ENCODE measurements at places on chromosomes 16 and 17.

DNA sequence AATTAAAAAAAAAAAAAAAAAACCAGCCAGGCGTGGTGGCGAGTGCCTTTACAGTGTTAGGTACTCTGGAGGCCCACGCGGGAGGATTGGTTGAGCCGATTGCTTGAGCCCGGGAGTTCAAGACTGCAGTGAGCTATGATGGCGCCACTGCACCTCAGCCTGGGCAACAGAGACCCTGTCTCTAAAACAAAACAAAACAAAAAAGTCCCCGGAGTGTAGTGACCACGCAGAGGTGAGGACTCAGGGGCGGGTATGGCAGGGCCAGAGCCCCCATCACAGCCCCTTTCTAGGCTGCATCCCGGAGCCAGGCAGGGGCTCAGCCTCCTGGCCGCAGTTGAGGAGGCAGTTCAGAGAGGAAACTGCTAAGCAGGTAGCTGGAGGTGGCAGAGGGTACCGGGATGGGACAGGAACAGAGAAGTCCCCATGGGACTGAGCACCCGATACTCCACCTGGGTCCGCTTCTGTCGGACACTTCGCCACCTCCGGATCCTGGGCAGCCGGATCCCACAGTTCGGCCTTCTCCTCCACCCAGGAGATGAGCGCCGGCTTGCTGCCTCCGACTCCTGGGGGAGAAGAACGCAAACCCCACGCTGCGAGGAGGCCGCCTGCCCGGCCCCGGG, 800 bp downstream of the ZNF747 start:
- DNase-seq, result no peak

DNA sequence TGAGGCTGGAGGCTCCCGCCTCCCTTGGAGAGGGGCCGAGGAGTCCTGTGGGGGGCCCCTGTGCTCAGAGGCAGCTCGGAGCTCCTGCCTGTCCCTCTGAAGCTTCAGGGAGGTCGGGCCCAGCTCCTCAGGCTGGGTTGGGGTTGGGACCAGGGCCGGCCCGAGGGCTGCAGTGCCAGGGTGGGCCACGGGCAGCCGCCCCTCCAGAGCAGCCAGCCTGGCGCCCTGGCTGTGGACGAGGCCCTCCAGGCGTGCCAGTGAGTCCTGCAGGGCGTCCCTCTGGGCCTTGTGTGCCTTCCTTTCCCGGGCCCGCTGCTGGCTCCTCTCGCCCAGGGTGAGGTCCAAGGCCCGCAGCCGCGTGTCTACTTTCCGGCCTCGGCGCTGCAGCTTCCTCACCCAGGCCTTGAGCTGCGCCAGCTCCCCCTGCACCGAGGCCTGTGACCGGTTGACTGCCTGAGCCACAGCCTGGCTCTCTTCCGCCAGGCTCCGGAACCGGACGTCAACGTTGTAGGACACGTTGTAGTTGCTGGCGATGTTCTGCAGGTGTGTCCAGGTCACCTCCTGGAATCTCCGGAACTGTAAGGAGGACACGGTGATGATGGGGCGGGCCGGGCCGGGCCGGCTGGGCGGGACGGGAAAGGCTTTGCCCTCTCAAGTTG, 1.2 kb downstream of the PTX4 start:
- DNase-seq, result no peak

GRCh38 chr17:20961586-20961985, 81.2 kb downstream of the USP22 start:
- DNase-seq, result no peak

- no peak for DNase-seq
These were observed 1.5 kb downstream of the PLA2G15 start for GRCh38 chr16:68246666-68247065.

DNA sequence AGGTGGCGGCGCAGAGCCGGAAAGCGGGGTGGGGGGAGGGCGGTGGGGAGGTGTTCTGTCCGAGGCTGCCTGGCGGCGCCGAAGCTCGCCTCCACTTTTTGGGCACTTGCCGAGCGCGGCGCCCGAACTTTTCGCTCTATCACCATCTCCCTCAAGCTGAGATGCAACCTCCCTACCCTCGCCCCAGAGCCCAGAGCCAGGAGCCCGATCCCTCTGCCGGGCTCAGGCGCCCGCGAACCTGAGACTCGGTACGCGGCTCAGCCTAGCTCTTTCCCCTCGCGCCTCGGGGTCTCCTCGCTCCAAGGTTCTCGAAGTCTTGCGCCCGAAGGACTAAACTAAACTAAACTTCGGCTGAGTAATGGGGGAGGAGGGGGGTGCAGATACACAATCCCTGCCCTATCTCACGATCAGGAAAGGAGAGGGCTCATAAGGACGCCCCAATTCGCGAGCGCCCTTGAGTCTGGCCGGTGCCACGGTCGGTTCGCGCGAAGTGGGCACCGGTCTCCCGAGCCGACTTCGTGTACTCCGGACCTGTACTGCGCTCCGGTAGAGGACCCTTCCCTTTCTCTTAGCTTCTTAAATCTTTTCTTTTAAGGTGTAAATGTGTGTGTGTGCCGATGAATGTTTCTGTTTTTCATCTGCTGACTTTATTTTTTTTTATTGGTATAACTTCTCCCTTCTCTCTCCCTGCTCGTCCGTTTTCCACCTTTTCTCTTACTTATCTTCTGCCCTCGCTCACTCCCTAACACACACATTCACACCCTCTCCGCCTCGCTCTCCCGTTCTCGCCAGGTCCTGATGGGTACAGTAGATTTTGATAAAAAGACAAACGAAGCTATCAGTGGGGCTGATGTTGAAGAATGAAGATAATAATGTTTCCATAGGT, 1.9 kb upstream of the SALL1 start:
- DNase-seq, result no peak

GRCh38 chr17:59254742-59255141, 34.4 kb downstream of the GDPD1 start:
- DNase-seq, result no peak

DNA sequence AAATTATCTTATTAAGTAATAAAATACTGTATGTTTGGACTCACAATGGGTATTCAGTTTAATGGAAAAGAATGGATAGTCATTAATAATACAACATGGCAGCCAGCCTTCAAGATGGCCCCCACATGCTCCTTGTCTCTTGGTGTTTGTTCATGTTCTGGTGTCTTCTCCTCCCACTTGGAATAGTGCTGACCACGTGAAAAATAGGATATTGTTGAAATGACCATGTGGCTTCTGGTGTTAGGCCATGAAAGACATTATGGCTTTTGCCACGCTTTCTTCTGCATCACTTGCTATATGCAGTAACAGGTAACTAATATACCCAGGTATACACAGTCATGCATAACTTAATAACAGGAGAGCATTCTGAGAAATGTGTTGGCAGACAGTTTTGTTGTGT, 341.0 kb downstream of the KCNJ2 start:
- DNase-seq, result no peak

DNA sequence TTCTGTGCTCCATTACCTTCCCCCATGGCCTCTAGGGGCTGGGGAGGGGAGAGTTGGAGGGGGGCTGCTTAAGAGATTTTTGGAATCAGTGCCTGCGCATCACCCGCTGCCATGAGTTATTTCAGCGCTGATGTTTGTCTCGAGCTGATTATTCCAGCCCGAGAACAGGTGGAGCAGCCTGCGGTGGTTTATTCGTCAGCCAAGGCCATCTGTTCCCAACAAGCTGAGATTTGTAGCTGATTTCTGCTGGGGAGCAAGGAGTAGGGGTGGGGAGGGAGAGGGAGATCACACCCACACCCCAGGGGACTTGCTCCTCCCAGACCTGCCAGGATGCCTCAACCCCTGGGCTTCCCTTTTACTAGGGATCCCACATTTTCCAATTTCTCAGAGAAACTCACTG, 23.1 kb downstream of the PIPOX start:
- DNase-seq, result no peak

- no peak for DNase-seq
These were observed 52.8 kb downstream of the NDEL1 start for GRCh38 chr17:8488491-8488890.

DNA sequence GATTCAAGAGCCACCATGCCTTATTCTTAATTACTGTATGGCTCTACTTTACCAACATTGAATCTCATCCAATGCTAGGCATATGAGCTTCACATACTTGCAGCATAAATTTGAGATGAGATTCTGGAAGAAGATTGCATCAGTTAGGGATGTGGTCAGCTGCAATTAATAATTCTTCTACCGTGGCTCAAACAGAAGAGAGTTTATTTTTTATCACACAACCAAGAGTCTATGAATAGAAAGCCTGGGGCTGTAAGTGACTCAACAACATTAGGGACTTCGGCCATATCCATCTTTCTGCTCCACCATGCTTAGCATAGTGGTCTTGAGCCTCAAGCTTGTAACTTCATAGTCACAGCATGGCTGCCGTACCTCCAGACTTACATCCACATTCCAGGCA, 179.4 kb upstream of the IRX6 start:
- no peak for DNase-seq

DNA sequence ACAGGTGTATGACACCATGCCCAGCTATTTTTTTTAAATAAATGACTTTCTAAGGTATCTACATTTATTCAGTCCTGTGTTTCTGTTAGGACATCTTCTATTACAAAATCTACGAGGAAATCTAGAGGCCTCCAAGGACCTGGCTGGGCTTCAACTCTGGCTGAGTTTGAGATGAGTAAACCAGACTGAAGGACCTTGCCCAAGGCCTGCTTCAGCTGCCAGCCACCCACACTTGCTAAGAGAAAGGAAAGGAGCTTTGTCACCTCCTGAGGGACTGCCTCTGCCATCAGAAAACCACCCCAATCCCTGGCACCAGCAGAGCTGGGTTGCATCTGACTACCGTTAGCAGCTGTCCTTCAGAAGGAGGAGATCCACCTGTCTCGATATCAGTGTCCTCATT, 1.3 kb upstream of the MYO1D start:
- no peak for DNase-seq

DNA sequence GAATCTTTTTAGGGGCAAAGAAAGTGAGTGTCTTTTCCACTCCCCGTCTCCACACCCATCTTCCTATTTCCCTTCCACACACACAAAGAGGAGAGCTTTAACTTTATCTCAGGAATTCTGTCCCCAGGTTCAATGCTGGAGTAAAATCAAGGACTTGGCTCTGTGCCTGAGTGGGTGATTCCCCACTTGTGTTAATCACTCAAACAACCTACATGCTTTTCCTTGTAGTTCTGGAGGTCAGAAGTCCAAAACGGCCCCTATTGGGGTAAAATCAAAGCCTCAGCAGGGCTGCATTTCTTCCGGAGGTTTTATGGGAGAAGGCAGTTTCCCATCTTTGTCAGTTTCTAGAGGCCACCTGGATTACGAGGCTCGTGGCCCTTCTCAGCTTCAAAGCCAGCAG, 422.3 kb upstream of the RBFOX1 start:
- no peak for DNase-seq

GRCh38 chr17:47879028-47879585, 16.9 kb upstream of the SP2 start:
- no peak for DNase-seq

GRCh38 chr17:56796536-56796935, 37.2 kb downstream of the C17orf67 start:
- DNase-seq, result no peak

- no peak for DNase-seq
These were observed 43.0 kb downstream of the MYO18A start for GRCh38 chr17:29136998-29137730.

- DNase-seq, result peak; percentile 41
These were observed 1.1 kb upstream of the TRPV3 start for GRCh38 chr17:3558603-3559269.

- DNase-seq, result no peak
These were observed 306.3 kb downstream of the CNTNAP4 start for GRCh38 chr16:76583466-76583865.

DNA sequence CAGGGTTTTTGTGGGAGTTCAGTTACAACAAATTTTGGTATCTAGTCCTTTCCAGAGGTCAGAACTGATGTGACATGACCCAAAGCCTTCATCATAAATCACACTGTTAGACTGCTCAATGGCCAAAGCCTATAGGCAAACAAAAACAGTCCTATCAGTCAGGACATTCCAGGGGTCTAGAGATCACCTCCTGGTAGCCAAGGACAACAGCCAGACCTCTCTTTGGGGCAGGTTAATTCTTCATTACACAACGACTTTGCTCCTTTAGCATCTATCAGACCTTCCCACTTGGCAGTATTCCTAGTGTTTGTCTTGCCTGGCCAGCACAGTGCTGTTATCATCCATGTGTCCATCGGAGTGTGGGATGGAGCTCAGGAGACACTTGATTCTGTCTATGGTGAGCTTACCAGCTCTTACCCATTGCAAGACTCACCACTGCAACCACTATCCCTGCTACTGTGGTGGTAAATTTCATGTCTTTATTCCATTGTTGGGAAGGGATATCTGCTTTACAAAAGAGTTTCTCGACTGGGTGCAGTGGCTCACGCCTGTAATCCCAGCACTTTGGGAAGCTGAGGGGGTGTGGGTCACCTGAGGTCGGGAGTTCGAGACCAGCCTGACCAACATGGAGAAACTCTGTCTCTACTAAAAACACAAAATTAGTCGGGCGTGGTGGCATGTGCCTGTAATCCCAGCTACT, 95.5 kb upstream of the DHX40 start:
- DNase-seq, result no peak

GRCh38 chr17:19303367-19303776, 59.2 kb downstream of the B9D1 start:
- peak; percentile 47 for DNase-seq

DNA sequence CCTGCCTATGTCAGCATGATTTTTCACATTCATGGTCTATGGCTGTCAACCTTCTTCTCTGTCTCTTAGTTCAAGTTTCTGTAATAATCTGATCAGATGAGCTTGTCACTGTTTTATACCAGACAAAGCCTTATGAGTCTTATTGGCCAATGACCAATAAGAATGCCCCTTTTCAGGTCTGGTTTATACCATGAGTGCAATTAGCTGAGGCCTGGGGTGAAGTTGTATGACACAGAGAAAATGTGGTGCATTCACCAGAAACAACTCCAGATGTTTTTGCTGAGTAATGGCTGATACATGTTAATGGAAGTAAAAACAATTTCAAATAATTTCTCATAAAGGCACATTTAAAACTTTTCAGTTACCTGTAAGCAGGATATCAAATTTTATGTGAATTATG, 218.6 kb upstream of the CDH8 start:
- no peak for DNase-seq

DNA sequence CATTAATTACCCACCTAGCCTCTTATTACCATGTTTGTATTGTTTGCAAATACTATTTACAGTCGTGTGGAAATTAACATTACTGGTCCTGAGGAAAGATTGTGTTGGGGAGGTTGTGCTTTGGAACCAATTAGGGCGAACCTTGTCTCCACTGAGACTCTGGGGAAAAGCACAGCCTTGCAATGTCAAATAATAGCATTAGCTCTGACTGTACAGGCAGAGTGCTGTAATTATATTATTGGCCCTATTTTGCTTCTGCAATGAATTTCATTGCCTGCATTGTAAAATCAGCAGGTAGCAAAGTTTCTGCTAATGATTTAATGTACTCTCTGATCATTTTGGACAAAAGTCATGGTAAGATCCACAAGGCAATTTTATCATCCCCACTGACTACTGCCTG, 97.0 kb downstream of the WWOX start:
- no peak for DNase-seq

- no peak for DNase-seq
These were observed 114.6 kb downstream of the PITPNC1 start for GRCh38 chr17:67491681-67492024.

- no peak for DNase-seq
These were observed 10.7 kb upstream of the PIPOX start for GRCh38 chr17:29032013-29032856.
